Activated CD4-positive, alpha-beta memory T cell treated with anti-CD3 and anti-CD28 coated beads for 36 hours (primary cell): ENCODE measurements at places on chromosomes 7 and 10. TPM values are rescaled to one million over a fixed set of nuclear protein-coding genes. Genes with fewer than 3 reads are reported as not detected.

DNA sequence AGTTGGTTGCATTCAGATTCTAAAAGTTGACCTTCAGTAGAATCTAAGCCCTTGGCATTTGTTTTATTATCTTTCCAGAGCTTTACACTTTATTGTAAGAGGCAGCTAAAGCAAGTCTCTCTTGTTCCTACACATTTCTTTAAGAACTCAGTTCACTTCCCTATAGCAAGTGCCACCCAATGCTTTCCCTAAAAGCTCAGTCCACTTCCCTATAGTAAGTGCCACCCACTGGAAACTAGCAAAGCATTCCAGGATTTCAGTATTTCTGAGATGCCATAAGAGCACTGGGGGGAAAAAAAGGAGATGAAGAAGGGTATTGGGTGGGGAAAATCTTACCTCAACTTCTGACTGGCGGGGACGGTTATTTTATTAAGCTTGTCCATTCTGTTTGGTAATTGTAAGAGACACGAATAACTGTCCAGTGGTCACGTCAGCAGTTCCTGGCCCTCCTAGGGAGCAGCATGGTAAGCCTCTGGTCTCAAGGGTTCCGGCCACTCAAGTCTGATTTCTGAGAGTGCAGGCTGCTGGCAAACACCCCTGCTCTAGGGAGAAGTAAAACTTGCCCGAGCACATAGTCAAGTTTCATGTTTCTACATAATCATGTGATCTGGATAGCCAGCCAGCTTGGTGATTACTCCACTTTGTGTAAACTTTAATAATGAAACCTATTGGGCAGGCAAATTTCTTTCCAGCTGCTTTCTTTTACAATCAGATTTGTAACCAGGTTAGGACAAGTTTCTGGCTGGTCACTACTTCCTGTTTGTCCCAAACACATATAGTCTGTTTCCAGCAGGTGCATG lies at the start of gene BLNK:
Gene BLNK (minus strand): TSS at position 554 of the 800 bp plus-strand sequence. CDS start 171 bp downstream, at position 383.
- H3K4me1 ChIP-seq: no peaks in the 10 kb centered on the region
- H3K36me3 ChIP-seq: no peaks in the 10 kb centered on the region
- H3K27ac ChIP-seq: no peak within 1 kb of the TSS
- H3K4me3 ChIP-seq: no peak within 1 kb of the TSS

- H3K36me3 ChIP-seq: no peaks in the 10 kb centered on the region
- no peak overlapping the region for H3K27ac ChIP-seq
- H3K27me3 ChIP-seq: peaks cover 7% of the 10 kb centered on the region
- DNase-seq: no peak
- no peaks in the 10 kb centered on the region for H3K4me1 ChIP-seq
Measured at GRCh38 chr10:22932626-22933370, 4.9 kb downstream of the ARMC3 start.

- no peak overlapping the region for H3K27ac ChIP-seq
- H3K4me3 ChIP-seq: no peak overlapping the region
- H3K27me3 ChIP-seq: no peaks in the 10 kb centered on the region
- peaks cover 27% of the 10 kb centered on the region for H3K36me3 ChIP-seq
- peaks cover 4% of the 10 kb centered on the region for H3K4me1 ChIP-seq
- DNase-seq: no peak
Measured at GRCh38 chr7:158751751-158752150, 47.1 kb upstream of the NCAPG2 start.

The KCNH2 gene
- total RNA-seq: 0.34 TPM

The CALD1 gene
- total RNA-seq: 7.1 TPM

The ELMO1 gene
- total RNA-seq: 93.3 TPM
